ENCODE measurements at places on chromosomes 5 and 9.

- DNase-seq, result no peak
Observed at GRCh38 chr9:136059851-136060670, 35.0 kb downstream of the NACC2 start.

- DNase-seq, result no peak
Observed at GRCh38 chr5:59095480-59095879, 512.6 kb downstream of the RAB3C start.

DNA sequence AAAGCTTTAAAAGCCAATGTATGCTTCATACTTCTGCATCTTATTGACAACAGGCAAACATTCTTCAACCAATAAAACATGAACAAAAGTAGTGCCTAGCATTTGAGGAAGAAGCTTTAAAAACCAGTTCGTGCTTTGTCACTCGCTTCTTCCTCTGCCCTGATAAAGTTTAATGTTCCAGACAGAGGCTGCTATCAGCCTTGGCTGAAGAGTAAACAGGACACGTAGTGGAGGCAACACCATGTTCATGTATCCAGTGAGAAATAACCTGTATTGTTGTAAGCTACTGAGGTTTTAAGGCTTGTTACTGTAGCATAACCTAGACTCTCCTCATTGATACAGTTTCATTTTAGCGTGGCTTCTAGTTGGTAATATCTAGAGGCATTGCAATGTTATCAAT is 3.2 kb upstream of the FUBP3 start:
- no peak for DNase-seq

DNA sequence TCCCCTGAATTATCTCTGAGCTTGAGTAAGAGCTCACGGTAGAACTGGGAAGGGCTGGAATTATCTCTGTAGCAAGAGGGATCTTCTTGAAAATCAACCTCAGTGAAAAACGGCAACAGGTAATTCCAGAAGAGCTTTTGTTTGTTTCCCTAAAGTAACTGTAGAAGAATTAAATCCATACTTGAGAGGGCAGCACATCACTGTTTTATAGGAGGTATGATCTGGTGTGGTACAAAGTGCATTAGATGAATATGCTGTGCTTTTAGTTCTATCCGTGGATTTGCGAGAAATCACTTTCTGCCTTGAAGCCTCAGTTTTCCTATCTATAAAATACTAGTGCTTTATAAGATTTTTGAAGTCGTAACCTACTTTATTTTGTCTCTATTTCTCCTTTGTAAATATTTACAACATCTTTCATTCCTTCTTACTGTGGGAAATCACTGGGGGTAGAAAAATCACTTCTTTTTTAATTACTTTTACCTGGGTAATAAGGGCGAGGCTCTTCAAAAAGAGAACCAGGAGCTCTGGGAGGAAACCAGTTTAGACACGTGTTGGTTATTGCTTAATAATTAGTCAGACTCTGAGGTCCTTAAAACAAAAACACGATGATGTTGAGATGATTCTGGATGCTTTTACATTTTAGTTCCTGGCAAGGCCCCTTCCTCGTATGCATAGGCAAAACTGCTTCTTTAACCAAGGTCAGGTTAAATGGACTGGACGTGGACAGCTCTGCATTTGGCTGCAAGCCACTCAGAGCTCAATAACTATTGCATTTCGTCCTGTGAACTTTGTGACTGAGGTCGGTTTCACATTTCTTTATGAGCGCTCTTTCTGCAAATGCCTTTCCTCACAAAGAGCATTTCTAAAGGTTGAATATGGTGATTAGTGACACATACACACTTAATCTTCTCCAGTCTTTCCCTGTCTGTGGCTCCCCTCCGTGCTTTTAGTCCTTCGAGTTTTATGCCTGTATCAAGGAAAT is 376.1 kb downstream of the BRINP1 start:
- DNase-seq, result no peak

DNA sequence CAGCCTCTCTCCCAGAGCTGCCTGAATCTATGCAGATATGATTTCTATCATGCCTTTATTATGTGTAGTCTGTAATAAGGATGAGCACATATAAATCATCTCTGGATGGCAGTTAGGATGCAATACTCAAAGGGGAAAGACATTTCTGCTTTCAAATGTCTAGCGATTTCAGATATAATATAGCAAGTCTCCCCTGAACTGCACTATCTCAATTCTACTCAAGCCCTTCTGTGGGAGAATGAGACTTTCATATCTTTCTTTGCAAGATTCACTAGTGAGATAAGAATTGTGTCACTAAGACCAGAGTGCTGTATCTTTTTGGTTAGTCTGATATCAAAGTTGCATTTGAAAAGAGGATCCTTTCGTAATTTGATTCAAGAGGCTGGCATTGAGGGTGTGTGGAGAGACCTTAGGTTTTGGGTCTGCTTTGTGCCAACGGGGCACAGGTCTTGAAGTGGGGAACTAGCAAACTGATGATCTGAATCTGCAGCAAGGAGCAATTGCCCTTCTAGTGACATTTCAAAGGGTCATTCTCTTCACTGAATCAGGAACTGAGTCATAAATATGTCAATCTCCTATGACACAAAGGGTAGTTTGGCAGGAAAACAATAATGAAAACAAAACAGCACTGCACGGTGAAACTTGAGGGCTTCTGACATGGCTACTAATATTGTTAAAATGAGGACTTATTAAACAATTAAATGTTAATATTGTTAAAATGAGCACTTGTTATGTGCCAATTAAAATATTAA is 305.5 kb upstream of the CLINT1 start:
- no peak for DNase-seq

DNA sequence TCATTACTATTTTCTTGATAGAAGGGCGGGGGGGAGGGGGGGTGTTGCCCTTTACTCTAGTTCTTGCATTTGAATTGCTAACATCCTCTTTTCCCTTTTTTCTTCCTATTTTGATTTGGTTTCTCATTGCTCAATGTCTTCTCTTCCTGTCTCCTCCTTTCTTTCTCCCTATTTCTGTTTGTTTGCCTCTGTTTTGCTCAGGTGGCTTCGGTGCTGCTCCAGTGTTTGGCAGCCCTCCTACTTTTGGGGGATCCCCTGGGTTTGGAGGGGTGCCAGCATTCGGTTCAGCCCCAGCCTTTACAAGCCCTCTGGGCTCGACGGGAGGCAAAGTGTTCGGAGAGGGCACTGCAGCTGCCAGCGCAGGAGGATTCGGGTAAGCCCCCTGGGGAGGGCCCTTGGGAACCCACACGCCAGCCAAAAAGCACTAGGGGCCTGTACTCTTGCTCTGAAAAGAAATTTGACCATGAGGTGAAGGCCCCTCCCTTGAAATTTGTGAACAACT is 48.3 kb downstream of the FAM78A start:
- DNase-seq, result no peak

DNA sequence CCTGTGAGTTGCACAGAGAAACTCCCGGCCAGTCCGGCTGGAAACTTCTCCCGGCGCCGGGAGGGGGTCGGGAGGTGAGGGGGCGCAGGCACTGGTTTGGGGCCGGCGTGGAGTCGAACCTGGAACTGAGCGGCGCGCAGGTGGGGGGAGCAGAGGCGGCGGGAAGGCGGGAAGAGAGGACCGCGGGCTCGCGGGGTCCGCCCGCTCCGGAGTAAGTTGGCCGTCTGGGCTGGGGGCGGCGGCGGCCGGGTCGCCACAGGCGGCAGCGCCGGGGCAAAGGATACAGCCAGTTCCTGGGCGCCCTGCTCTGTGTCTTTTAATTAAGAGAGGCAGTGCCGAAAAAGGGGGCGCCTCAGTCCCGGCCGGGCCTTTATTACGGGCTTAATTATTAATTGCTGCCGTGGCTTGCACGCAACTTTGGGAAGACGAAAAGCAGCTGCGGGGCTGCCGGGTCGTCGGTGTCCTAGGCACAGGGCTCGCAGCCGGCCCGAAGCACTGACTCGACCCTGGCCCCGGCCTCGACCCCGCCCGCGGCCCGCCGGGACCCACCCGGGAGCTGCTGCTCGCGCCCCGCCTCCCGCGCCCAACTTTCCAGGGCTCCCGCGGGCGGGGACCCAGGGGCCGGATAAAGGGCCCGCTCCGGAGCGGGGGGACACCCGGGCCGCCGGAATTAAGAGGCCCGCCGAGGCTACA is 1.1 kb downstream of the NTNG2 start:
- no peak for DNase-seq

DNA sequence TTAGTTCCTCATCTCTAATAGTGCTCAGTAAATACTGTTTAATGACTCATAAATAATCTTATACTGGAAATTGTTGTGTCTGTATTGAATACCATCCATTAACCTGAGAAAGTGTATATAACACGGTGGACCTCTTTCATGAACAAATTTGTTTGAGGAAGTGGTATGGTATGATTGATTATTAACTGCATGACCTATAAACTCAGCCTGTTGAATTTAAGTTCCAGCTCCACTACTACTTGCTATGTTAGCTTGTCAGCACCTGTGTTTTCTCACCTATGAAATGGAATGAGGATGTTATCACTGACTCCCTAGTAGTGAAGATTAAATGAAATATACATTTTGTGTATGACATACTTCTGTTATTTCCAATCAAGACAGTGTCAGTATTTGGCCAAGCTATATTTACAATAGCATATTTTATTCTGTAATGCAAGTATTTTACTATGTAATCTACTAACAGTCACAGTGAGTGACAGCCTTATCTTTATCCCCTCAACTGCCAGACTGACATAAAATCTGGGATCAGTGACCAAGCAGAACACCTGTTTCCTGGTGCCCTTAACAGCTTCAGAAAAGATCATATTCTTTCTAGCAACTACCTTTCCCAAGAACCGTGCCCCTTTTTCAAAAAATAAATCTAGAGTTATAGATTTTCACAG is 77.3 kb upstream of the ITGA1 start:
- no peak for DNase-seq

GRCh38 chr5:9104571-9105339 is 441.1 kb downstream of the SEMA5A start:
- no peak for DNase-seq

DNA sequence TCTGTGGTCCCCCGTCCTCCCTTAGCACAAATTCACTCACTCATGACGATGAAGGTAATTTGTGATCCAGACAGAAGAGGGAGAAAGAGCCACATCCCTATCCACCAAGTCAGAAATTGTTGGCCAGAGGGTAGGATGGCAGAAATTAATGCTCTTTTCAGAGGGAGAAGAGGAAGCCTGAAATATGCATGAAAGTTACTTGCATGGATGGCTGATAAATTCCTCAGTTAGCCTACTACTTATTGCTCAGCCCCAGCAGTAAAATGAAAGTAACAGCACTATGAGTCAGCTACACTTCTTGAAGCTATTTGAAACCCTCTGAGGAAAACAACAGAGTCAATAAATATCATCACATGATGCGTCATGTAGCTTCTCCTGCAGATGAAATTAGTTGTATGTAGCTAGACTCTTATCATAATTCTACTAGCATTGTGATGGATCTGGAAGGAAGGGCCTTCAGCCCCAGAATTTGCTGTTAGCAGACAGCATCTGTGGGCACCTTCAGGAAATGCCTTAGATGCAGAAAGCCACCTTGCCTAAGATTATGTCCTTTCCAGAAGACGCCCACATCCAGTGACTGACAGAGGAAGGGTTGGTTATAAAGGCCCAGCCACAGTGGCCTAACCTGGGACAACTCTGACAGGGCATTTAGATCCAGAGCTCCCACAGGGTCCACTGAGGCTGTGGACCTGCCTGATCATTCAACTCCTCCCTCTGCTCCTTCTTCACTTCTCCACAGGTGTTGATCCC is 81.2 kb upstream of the CCDC112 start:
- no peak for DNase-seq

DNA sequence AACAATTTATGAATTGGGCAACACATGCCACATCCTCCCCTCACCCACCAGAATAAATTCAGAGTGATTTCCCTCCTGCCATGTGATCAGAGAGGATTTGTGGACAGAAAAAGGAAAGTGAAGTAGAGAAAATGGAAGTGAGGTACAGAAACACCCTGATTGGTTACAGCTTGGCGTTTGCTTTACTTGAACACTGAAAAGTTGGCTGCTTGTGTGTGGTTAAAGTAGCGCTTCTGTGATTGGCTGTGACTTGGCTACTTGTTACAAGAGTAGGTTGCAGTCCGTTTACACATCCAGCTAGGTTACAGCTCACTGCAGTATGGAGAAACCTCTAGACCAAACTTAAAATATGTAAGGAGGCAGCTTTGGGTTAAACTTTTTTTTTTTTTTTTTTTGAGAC is 205.2 kb upstream of the ZNF608 start:
- DNase-seq, result no peak

- DNase-seq, result no peak
Observed at GRCh38 chr9:79817438-79818004, 245.8 kb downstream of the TLE4 start.

- DNase-seq, result no peak
Observed at GRCh38 chr5:140150201-140150600, 24.5 kb downstream of the IGIP start.

DNA sequence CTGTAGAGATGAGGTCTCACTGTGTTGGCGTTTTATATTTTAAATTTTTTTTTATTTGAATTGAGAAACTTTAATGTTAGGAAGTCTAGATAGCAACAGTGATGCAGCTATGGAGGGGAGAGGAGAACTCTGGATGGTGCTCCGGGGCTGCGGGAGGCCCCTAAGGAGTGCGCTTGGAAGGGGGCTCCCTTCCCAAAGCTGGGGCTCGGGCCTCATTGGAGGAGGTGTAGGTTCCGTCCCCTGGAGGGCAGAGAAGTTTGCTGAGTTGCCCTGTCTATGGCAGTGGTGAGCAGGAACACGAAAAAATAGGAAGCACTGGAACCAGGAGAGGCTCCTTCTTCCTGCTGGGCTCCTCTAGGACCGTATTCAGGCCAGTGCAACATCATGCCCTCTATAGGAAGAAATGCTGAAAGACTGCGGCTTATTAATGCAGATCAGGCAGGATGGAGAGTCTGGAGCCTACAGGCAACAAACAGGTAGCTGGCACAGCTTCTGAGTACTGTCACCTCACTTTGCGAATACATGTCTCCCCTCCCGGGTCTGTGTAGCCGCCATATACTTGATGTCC is 16.1 kb downstream of the AHRR start:
- DNase-seq, result no peak

GRCh38 chr9:109721001-109721400 is 59.0 kb upstream of the PALM2AKAP2 start:
- DNase-seq, result no peak

- DNase-seq, result no peak
Observed at GRCh38 chr5:89948977-89949376, 460.6 kb downstream of the CETN3 start.

GRCh38 chr9:119234636-119235035 is 134.6 kb downstream of the BRINP1 start:
- DNase-seq, result no peak

DNA sequence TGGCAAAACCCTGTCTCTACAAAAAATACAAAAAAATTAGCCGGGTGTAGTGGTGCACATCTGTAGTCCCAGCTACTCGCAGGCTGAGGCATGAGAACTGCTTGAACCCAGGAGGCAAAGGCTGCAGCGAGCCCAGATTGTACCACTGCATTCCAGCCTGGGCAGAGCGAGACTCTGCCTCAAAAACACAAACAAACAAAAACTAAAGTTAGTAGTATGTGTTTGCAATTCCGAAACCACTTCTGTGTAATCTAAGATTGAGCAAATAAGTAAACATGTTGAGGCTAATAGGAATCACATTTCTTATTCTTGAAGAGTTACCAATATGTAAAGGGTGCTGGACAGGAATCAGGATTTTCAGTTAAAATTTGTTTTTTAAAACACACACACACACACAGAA is 70.0 kb upstream of the SUSD1 start:
- no peak for DNase-seq

GRCh38 chr5:177332031-177332895 is 19.2 kb downstream of the LMAN2 start:
- no peak for DNase-seq
